ENCODE measurements at places on chromosomes 16 and 17.

GRCh38 chr16:19785512-19786130 is 67.5 kb downstream of the IQCK start:
- H3K27me3 ChIP-seq: no peaks in the 10 kb centered on the region
- no peak overlapping the region for H3K27ac ChIP-seq
- peaks cover 6% of the 10 kb centered on the region for H3K4me1 ChIP-seq
- H3K4me3 ChIP-seq: no peak overlapping the region
- DNase-seq: peak; percentile 21

DNA sequence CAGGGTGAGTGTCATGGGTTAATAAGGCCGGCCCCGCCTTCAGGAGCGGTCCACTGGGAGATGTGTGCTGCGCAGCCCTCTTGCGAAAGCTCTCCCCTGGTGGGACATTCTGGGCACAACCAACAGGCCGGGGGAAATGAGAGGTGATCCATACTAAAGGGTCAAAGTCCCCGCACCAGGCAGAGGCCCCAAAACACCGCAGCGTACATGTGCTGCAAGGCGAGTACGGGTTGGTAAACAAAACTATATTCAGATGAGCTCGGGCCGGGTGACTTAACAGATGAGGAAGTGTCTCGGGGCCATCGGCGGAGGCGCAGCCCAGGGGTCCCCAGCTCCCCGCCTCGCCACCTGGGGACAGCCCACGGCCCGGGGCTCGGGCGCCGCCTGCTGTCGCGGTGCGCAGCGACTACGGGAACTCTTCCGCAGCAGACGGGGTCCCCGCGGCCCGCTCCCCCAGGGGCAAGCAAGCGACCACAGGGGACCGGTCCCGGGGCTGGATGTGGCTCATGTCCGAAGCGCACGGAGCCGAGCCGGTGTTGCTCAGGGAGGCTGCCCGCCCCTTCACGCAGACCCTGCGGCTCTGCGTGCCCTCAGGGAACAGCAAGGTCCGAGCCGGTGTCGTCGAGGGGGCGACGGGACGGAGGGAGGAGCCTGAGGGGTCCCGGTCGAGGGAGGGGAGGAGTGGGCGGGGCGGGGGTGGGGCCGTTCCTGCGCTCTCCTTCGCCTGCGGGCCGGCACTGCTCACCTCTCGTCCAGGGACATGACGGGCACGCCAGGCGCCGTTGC is at the start of gene RAB37:
Gene RAB37 (plus strand): TSS at position 744 of the 786 bp plus-strand sequence. CDS start 17 bp downstream, at position 761.
- no peak within 1 kb of the TSS for H3K4me3 ChIP-seq
- no peaks in the 10 kb centered on the region for H3K36me3 ChIP-seq
- peak; percentile 63 for DNase-seq
- H3K27me3 ChIP-seq: no peaks in the 10 kb centered on the region

DNA sequence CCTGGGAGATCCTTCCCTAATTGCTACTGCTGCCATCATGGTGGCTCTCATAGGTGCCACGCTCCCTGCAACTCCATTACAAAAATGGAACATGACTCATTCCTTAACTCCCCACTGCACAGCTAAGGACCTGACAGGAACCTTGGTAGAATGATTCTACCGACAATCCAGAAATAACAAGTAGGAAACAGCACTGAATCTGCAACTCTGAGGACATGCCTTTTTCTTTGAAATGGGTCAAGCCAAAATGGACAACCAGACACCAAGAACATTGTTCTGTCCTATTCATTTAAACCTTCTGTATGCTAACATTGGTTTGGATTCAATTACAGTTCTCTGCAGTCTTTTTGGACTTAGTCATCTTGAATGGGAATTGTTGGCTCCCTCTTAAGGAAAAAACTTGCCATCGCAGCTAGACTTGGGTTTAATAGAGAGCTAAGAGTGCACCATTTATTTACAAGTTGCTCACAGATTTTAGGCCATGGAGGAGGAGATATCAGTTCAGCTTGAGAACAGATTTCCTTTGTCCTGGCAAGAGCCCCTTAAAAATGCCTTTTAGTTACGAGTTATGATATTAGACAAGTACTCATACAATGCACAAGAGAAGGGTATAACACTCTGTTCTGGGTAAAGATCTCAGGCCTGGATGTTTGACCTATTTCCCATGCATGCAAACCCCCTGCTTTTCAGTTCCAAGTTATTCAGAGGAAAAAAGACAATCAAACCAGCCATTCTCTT is 20.9 kb upstream of the NSRP1 start:
- H3K27me3 ChIP-seq: no peaks in the 10 kb centered on the region
- no peak overlapping the region for H3K27ac ChIP-seq
- peak; percentile 68 for DNase-seq
- no peaks in the 10 kb centered on the region for H3K4me1 ChIP-seq
- no peaks in the 10 kb centered on the region for H3K36me3 ChIP-seq

GRCh38 chr16:81427219-81427618 is 17.4 kb upstream of the CMIP start:
- H3K4me1 ChIP-seq: peaks cover 4% of the 10 kb centered on the region
- H3K27ac ChIP-seq: no peak overlapping the region
- H3K36me3 ChIP-seq: no peaks in the 10 kb centered on the region
- DNase-seq: no peak

DNA sequence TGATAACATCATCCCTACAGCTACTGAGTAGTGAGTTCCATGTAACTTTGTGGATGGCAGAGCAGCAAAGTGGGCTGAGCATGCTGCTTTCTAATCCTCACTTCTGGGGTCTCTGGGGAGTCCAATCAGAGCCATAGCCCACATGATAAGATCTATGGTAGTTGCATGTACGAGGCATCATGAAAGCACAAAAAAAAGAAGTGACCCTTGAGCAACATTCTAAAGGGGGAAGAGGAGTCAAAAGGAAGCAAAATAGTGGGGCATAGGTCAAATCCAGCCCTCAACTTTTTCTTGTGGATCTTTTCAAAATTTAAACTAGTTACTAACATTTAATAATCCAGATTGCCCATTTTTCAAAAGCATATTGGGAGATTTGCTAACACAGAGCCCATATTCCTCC is 208.5 kb upstream of the TOX3 start:
- H3K27me3 ChIP-seq: no peaks in the 10 kb centered on the region
- no peak overlapping the region for H3K4me3 ChIP-seq
- H3K4me1 ChIP-seq: no peaks in the 10 kb centered on the region
- H3K36me3 ChIP-seq: no peaks in the 10 kb centered on the region

DNA sequence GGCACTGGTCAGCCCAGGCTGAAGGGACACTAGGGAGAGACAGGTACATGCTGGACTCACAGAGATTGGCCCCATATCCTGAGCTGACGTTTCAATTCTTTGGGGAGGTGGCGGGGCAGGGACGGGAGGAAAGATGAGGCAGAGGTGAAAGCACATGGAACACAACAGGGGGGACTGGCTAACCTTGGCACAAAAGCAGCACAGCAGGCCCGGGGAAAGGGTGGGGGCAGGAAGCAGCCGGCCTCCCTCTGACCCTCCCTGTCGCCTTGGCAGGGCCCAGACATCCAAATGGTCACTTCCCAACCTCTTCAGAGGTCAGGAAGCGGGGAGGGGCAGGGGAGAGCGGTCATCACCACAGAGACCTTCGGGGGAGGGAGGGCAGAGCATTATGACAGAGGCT is 6.6 kb downstream of the VAT1 start:
- H3K4me1 ChIP-seq: no peaks in the 10 kb centered on the region
- DNase-seq: no peak
- H3K27ac ChIP-seq: peak overlapping the region; percentile 48
- peaks cover 6% of the 10 kb centered on the region for H3K36me3 ChIP-seq
- no peaks in the 10 kb centered on the region for H3K27me3 ChIP-seq

GRCh38 chr17:29612094-29612403 is 10.7 kb downstream of the CORO6 start:
- H3K4me3 ChIP-seq: no peak overlapping the region
- H3K36me3 ChIP-seq: no peaks in the 10 kb centered on the region
- DNase-seq: no peak
- peaks cover 3% of the 10 kb centered on the region for H3K4me1 ChIP-seq
- H3K27ac ChIP-seq: no peak overlapping the region
- H3K27me3 ChIP-seq: no peaks in the 10 kb centered on the region

DNA sequence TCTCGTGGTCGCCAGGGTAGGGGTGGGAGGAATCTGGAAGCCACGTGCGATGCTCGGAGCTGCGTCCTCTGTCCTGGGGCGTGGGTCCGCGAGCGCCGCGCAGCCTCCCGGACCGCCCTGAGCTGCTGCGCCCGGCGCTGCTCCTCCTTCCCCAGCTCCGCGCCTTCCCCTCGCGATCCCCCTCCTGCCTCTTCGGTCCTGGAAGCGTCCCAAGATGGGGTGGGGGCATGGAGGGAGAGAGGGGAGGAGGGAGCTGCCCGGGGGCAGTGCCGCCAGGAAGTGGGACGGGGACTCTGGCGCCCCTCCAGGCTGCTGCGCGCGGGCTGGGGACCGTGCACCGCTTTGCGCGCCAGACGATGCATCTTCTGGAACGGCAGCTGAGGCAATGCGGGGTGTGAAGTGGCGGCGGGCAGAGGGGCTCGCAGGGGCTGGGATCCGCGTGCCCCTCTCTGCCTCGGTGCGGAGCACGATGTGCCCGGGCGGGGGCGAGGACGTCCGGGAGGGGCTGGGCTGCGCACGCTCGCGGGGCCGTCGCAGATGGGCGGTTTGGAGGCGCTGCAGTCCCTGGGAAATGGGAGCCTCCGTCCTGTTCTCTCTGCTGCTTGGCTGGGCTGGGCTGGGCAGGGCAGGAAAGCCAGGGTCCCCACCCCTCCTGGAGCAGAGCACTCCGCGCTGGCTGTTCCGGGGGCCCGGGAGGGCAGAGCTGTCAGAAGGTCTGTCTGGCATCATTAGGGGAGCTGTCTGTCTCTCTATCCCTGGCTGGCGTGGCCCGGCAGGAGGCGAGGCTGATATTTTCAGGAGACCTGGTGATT is 388.0 kb downstream of the SEC14L1 start:
- H3K36me3 ChIP-seq: no peaks in the 10 kb centered on the region
- peak; percentile 92 for DNase-seq
- no peak overlapping the region for H3K27ac ChIP-seq
- no peak overlapping the region for H3K4me3 ChIP-seq

GRCh38 chr17:55722742-55723487 is at the start of gene TMEM100:
TMEM100 (minus strand) TSS chr17:55722864; CDS start chr17:55721070, 1,794 bp downstream.
- H3K36me3 ChIP-seq: no peaks in the 10 kb centered on the region
- H3K4me1 ChIP-seq: peaks cover 1% of the 10 kb centered on the region
- H3K27me3 ChIP-seq: no peaks in the 10 kb centered on the region
- peak; percentile 85 for DNase-seq
- peak within 1 kb of the TSS; percentile 26 for H3K4me3 ChIP-seq

- no peaks in the 10 kb centered on the region for H3K36me3 ChIP-seq
- peak; percentile 8 for DNase-seq
- H3K4me1 ChIP-seq: no peaks in the 10 kb centered on the region
Measured at GRCh38 chr16:86806838-86807351, 228.5 kb downstream of the FOXL1 start.

DNA sequence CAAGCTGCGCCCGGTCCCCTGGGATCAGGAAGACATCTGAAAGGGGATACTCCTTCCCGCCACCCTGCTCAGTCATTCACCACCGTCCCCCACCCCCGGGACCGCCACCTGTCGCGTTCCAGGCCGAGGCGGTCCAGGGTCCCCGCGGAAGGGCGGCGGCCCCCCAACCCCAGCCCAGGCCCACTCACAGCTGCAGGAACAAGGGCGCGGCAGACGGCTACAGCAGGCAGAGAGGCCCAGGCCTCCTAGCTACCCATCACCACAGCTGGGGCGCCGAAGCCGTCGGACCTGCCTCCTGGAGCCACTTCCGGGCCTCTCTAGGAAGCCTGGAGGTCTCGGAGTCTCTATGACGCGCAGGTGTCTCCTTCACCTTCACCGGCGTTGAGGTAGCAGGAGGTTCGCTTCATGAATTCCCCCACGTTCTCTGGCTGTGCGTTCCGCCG is at the start of gene SDR42E1:
Gene SDR42E1 (minus strand): TSS at position 272 of the 443 bp plus-strand sequence. CDS start 10,612 bp downstream, outside the sequence.
- peaks cover 7% of the 10 kb centered on the region for H3K27me3 ChIP-seq
- no peaks in the 10 kb centered on the region for H3K4me1 ChIP-seq
- peak; percentile 67 for DNase-seq
- no peaks in the 10 kb centered on the region for H3K36me3 ChIP-seq
- peak within 1 kb of the TSS; percentile 64 for H3K4me3 ChIP-seq

GRCh38 chr17:65314212-65314611 is 177.0 kb downstream of the RGS9 start:
- no peak overlapping the region for H3K27ac ChIP-seq
- no peak for DNase-seq
- no peaks in the 10 kb centered on the region for H3K27me3 ChIP-seq
- H3K36me3 ChIP-seq: no peaks in the 10 kb centered on the region
- no peak overlapping the region for H3K4me3 ChIP-seq
- H3K4me1 ChIP-seq: peaks cover 16% of the 10 kb centered on the region

DNA sequence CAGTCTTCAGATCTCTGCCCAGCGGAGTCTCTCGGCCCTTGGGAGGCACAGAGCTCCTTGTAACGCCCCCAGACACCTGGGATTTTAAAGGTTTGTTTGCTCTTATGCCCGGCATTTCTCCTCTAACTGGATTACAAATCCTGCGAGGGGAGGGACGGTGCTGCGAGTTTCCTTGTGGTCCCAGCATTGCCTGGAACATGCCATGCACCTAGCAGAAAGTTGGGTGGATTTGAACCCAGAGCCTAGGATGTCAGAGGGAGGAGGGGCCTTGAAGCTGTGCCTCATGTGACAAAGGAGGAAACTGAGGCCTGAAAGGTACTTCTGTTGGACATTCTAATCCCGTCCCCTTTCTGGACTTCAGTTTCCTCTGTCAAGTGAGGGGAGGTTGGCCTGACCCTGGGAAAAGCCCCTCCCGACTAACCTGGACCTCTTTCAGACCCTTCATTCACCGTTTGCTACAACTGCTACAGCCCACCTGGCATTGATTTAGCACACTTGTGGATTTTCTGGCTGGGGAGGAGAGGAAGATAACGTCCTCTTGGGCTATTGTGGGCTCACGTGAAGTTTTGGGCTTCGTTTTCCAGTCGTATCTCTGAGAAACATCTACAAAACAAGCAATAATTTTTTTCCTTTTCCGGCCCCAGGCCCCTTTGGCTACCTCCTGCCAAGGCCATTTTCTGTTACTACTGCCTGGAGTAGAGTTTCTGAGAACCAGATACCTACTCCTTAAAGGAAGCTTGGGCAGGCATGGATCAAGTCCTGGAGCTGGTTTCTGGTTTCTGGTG is 30.9 kb downstream of the MRC2 start:
- peaks cover 30% of the 10 kb centered on the region for H3K4me1 ChIP-seq
- H3K4me3 ChIP-seq: no peak overlapping the region
- no peak for DNase-seq
- no peak overlapping the region for H3K27ac ChIP-seq
- H3K27me3 ChIP-seq: no peaks in the 10 kb centered on the region
- no peaks in the 10 kb centered on the region for H3K36me3 ChIP-seq

DNA sequence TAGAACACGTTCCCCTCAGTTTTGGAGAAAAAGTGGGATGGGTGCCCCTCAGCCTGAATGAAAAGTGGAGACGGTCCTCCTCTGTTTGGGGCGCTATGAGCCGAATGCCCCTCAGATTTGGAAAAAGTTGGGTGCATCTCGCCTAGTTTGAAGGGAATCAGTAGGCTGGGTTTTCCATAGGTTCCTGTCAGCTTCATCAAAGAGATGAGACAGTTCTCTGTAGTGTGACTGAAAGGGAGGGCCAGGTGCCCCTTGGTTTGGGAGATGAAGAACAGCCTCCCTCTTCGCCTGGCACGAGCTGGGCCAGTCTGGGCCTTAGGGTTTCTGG is 742 bp upstream of the SLC9A5 start:
- H3K27ac ChIP-seq: no peak overlapping the region
- H3K4me1 ChIP-seq: peaks cover 27% of the 10 kb centered on the region
- DNase-seq: no peak
- peak overlapping the region; percentile 31 for H3K4me3 ChIP-seq
- H3K27me3 ChIP-seq: no peaks in the 10 kb centered on the region
